ENCODE measurements at places on chromosomes 1 and 21. TPM values are rescaled to one million over a fixed set of nuclear protein-coding genes. Genes with fewer than 3 reads are reported as not detected.

ARHGEF10L gene
- total RNA-seq = 16.5 TPM

PTPRU gene
- total RNA-seq = 126 TPM

MROH9 gene
- not detected for total RNA-seq

GRIK3 gene
- total RNA-seq = not detected

PDE9A gene
- total RNA-seq = 1.4 TPM

All from airway epithelial cell (primary cell).